Stimulated activated CD8-positive, alpha-beta memory T cell treated with anti-CD3 and anti-CD28 coated beads, Interleukin-7, amount 100 ng/mL, for 4 hours (primary cell): ENCODE measurements at places on chromosomes 6 and 20.
A peak's percentile ranks its signal among the peaks of the same experiment; 100 is the strongest.

DNA sequence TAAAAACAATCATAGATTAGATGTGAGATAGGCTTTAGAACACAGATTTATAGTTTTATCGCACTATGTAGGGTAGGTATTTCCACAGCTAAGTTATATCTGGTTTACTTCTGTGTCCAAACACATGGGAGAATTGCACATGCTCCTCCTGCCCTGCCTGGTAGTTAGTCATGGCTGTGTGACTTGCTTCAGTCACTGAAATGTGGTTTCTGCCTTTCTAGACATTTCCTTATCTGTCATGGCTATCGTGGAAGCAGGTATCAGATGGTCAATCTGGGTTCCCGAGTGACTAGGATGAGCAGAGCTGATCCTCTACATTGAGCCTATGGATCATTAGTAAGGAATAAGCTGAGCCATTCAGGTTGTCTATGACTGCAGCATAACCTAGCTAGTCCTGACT lies 117.8 kb upstream of the GMDS start:
- no peak for DNase-seq

- DNase-seq = no peak
Measured at GRCh38 chr6:37622646-37623071, 75.0 kb downstream of the MDGA1 start.

GRCh38 chr6:33716890-33717632 lies 5.6 kb upstream of the UQCC2 start:
- no peak for DNase-seq

GRCh38 chr6:170132561-170132991 lies 158.3 kb downstream of the DLL1 start:
- DNase-seq = no peak

- peak; percentile 29 for DNase-seq
Measured at GRCh38 chr6:30743099-30744053, 889 bp upstream of the FLOT1 start.

DNA sequence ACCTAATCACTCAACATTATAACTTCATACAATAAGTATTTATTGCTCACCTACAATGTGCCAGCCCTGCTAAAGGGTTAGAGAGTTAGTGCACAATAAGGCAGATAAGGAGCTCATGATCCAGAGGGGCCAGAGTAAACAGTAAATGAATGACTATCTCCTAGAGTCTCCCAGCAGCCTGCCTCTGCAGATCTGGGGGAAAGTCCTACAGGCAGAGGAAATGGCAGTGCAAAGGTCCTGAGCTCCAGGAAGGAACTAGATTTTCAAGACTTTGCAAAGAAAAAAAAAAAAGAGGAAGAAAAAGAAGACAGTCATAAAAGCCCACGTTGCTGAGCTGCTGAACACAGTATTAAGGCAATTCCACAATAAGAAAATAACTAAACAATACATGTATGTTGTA lies 160.1 kb downstream of the SIM1 start:
- no peak for DNase-seq

GRCh38 chr20:44079291-44079690 lies 107.7 kb downstream of the JPH2 start:
- DNase-seq = no peak

- DNase-seq = no peak
Measured at GRCh38 chr20:14199111-14199510, 138.3 kb downstream of the FLRT3 start.

GRCh38 chr20:58482416-58482815 lies 32.8 kb downstream of the APCDD1L start:
- DNase-seq = no peak

- DNase-seq = no peak
Measured at GRCh38 chr6:100475554-100476320, 11.0 kb upstream of the SIM1 start.

- no peak for DNase-seq
Measured at GRCh38 chr6:2823104-2823850, 18.4 kb downstream of the SERPINB1 start.

DNA sequence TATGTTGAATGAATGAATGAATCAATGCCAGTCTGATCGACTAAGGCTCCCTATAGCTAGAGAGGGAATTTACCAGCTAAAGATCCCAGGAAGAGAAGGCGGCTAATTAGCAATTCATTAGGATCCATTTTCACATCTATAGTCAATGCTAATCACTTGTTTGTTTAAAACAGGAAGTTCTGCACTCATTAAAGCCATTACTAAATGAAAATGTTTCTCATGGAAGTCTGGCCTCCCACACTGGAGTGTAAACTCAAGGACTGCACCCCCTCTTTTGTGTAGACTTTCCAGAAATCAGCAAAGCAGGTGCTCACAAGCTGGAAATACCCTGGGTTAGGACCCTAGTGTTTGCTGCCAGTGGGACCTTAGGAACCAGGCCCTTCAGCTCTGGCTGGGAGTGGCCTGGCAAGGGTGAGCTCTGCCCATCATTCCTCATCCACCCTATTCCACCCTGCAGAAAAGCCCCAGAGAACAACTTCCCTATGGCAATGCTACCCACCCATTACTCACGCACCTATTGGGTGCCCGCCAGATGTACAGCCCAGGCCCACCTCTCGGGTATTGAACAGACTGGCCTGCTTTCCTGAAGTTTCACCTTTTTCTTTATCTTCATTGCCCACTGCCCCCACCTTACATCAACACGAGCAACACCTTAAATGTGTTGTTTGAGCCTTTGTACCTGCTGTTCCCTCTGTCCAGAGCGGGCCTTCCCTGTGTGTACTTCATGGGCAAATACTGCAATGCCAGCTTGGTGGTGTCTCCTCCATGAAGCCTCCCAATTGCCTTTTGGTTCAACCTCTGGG lies 60.8 kb downstream of the TTI1 start:
- no peak for DNase-seq

GRCh38 chr20:40711079-40711478 lies 22.0 kb upstream of the MAFB start:
- DNase-seq = no peak

- no peak for DNase-seq
Measured at GRCh38 chr20:32416206-32416605, 58.1 kb downstream of the ASXL1 start.

DNA sequence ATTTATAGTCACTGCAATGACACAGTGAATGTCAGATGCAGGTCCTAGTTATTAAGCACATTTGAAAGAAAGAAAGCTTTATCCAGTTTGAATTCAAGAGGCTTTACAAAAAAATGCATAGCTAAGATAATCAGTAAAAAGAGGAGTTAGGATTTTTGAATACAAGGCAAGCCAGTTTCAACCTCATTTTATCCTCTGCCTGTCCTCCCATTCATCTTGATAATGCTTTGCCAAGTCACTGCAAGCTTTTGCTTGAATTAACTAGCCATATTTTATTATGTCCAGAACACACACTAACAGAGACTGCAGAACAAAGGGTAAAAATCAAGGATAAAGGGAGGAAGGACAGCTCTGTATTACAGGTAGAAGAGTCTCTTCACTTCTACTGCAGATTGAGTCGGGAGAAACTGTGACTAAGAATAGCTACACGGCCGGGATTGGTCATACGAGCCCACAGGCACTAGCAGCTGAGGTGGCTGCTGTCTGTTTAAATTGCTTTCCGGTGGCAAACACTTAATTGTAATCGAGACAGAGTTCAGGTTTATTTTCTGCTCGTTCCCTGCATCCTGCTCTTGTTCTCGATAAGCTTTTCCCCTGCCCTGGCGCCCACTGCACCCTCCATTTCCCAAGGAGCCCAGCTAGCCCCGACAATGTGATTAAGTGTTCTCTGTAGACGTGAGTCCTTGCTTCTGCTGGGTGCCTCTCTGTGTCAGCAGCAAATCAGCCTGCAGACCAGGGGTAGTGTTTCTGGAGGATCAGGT lies 30.5 kb upstream of the AKAP12 start:
- DNase-seq = no peak

DNA sequence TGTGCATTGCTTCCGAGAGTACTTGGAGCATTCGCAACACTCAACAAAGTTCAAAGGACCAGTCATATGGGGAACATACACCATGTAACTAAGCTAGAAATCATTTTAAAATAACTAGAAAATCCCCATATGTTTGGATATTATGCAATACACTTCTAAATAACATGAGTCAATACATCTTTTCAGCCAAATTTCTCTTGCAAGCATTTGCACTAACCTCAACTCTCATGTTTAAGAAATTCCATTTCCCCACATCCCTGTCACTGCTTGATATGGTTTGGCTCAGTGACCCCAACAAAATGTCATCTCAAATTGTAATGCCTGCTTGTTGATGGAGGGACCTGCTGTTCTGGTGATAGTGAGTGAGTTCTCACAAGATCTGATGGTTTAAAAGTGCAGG lies 85.7 kb upstream of the CST7 start:
- DNase-seq = no peak

- peak; percentile 35 for DNase-seq
Measured at GRCh38 chr20:47727170-47727880, 58.0 kb downstream of the SULF2 start.

- DNase-seq = no peak
Measured at GRCh38 chr6:158040804-158041347, 59.2 kb downstream of the SYNJ2 start.

DNA sequence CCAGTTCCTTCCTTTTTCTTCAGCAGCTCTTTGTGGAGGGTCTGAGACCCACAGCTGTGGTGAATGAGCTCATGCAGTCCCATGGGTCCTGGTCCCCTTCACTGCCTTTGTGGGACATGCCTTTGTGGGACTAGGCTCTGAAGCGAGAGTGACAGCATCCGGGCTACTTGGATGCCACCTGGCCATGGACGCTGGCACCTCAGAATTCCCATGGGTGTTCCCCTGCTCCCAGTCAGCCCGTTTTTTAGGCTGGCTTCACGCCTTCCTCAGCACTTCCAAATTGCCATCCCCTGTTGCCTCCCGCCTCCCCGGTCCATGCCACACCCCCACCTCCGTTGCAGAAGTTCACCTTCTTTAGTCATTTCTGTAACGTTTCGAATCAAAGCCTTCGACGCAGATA lies 45.1 kb downstream of the RAMACL start:
- no peak for DNase-seq

- no peak for DNase-seq
Measured at GRCh38 chr6:33886673-33887144, 82.9 kb upstream of the MLN start.

DNA sequence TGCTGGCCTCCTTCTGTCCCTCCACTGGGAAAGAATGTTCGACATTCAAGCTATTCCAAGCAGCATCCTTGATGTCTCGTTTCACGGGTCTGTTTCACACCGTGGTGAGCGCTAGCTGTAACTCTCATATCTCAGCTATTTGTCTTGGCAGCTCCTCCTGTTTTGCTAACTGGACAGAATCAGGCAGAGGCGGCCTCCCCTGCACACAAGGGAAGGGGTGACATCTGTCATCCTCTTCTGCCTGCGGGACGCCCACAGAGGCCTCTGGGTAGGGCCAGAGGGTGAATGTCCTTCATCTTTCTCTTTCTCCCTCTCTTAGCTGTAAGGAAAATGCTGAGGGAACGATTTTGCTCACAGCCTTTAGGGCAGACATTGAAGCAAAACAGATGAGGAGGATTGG lies 232.8 kb upstream of the GMDS start:
- DNase-seq = no peak

DNA sequence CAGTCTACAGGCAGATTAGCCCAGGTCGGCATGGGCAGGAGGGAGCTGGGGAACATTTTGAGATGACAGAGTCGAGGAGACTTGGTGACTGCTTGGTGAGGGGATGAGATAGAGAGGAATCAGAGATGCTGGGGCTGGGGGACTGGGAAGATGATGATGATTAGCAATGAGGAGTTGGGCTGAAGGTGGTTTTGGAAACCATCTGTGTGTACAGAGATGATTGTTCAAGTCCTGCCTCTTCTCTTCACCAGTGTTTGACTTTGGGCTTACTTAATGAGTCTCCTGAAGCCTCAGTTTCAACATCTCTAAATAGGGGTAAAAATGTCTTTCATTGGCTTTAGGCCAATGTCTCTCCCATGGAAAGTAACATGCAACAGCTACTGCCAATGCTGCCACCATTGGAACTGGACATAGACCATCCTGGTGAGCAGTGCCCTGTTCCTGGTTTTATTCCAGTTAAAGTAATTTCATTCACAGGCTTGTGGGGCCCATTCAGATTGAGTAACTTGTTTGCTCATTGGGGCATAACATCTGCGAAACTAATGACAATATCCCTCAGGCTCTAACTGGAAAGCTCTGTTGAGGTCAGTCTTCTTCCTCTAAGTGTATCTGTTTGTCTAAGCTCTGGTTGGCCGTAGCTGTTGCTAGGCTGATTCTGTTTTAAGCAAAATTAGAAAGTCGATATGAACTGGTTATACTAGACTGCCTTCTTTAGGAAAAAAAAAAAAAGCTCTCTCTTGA lies 99.1 kb downstream of the ARMC2 start:
- DNase-seq = no peak

GRCh38 chr20:35619196-35620095 lies 3.8 kb downstream of the SPAG4 start:
- DNase-seq = peak; percentile 67
